Peyer's patch (tissue), 4 donors: ENCODE measurements at places on chromosomes 16 and 17.
A peak's percentile ranks its signal among the peaks of the same experiment; 100 is the strongest.

- no peak for DNase-seq
- H3K4me1 ChIP-seq: no peaks in the 10 kb centered on the region
- H3K27ac ChIP-seq: no peak overlapping the region
These were observed 53.2 kb downstream of the CPPED1 start for GRCh38 chr16:12750554-12750918.

DNA sequence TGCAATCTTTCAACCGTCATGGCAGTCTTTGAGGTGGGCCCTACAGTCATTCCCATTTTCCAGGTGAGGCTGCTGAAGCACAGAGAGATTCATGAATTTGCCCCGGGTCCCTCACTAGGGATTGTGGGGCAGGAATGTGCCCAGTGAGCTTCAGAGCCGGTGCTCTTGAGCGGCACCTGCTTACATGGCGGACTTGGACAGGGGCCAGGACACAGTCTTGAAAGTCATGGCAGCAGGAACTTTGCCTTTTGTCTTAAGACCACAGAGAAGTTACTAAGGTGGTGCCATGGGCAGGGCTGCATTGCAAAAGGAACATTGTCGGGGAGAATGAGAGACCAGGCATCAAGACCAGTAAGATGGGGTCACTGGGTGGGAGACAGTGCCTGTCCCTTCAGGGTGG is 363.4 kb downstream of the FOXL1 start:
- no peaks in the 10 kb centered on the region for H3K4me1 ChIP-seq
- no peak overlapping the region for H3K27ac ChIP-seq
- H3K36me3 ChIP-seq: no peaks in the 10 kb centered on the region
- no peak for DNase-seq
- H3K4me3 ChIP-seq: no peak overlapping the region

DNA sequence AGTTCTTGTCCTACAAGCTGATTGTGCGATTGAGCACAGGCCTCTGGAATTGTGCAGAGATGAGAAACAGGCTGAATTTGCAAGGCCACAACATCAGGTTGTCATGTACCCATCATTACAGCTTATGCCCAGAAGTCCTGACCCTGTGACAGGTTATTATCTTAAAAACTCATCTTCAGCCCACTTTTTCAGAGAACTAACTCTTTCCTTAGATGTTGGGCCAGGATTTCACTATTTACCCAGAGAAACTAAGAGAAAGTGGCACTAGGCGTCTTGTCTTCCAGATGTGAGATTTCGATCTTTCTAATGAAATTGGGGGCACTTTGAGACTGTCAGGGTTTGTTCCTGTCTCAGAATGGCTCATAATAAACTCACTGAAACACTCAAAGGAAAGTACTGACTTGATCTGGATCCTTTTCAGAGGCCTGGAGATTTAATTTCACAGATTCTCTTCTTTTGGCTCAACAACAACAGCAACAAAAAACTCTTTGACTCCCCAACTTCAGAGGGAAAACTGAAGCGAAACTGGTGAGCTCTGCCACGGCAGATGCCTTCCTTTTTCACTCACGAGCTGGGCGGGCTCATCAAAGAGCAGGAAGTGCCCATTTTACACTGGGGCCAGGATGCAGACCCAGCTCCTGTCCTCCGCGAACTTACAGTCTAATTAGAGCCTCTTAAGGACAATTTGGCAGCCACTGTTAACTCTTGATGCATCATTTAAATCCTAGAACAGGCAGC is 17.7 kb upstream of the SLC12A3 start:
- no peaks in the 10 kb centered on the region for H3K4me1 ChIP-seq
- DNase-seq: peak; percentile 44
- no peaks in the 10 kb centered on the region for H3K27me3 ChIP-seq
- peaks cover 26% of the 10 kb centered on the region for H3K36me3 ChIP-seq

DNA sequence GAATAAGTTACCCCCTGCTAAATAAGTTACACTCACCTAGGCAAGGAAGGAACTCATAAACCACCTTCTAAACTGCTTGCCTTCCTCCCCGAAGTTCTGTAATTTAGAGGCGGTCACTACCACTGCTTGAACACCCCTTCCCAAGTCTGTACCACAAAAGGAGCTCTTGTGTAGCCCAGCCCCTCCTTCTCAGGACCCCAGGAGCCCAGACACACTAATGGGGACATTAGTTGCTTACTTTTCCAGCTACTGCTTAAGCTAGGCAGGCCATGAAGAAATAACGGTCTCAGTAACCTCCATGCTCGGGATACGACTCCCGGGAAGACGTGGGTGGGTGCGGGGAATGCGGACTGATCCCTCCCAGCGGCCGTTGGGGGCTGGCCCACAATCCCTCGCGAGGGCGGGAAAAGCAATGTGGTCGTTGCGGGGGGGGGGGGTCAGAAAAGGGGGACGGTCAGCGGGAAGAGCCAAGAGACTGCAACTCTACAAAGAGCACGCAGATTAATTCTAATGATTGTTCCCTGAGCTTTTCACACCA is at the start of gene TEX14:
Gene TEX14, minus strand, starts transcription at position 345 of the 538 bp plus-strand sequence. CDS start 40,044 bp downstream, outside the sequence.
- peak within 1 kb of the TSS; percentile 77 for H3K27ac ChIP-seq
- peak within 1 kb of the TSS; percentile 75 for H3K4me3 ChIP-seq
- no peak for DNase-seq

DNA sequence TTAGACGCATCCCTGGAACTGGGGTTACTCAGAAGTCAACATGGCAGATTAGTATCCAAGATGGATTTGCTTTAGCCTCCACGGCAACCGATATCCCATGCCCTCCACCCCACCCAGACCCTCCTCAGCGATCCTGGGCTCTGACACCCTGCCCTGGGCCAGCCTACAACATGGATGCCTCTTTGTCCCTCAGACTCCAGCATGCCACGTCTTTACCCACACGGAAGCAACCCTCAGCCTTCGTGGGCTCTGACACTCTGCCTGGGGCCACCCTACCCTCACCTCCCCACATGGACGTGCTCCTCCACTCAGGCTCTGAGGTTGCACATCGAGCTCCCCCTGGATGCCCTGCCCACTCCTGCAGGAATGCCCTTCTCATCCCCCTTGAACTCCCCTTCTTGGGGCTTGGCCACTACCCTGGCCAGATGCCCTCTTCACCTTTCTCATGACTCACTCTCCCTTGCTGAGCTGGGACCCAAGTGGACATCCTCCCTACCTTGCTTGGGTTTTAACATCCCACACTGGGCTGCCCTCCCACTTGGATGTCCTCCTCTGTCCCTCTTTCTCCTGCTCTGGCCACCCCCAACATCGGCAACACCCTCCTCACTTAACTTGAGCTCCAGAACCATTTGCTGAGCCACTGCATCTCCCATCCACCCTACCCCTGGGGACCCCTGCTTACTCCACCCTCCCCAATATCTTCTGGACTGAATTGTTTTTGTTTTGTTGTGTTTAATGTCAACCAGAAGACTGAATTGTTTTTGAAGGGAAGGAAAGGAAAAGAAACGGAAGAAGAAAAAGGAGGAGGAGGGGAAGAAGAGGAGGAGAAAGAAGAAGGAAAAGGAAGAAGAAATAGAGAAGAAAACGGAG is 18.3 kb upstream of the TMEM92 start:
- no peaks in the 10 kb centered on the region for H3K36me3 ChIP-seq
- H3K27me3 ChIP-seq: no peaks in the 10 kb centered on the region
- no peaks in the 10 kb centered on the region for H3K4me1 ChIP-seq
- DNase-seq: no peak
- H3K27ac ChIP-seq: no peak overlapping the region

GRCh38 chr16:74501484-74502478 is 80.5 kb upstream of the CLEC18B start:
- DNase-seq: no peak
- no peak overlapping the region for H3K27ac ChIP-seq
- peaks cover 23% of the 10 kb centered on the region for H3K36me3 ChIP-seq
- H3K4me1 ChIP-seq: no peaks in the 10 kb centered on the region
- no peak overlapping the region for H3K4me3 ChIP-seq

GRCh38 chr17:49878931-49879904 is 31.3 kb upstream of the TAC4 start:
- no peaks in the 10 kb centered on the region for H3K36me3 ChIP-seq
- no peak overlapping the region for H3K4me3 ChIP-seq
- no peak for DNase-seq
- no peak overlapping the region for H3K27ac ChIP-seq

- no peaks in the 10 kb centered on the region for H3K36me3 ChIP-seq
- peak overlapping the region; percentile 10 for H3K4me3 ChIP-seq
- peak overlapping the region; percentile 61 for H3K27ac ChIP-seq
- no peaks in the 10 kb centered on the region for H3K27me3 ChIP-seq
- H3K4me1 ChIP-seq: no peaks in the 10 kb centered on the region
These were observed 6.6 kb downstream of the NHERF2 start for GRCh38 chr16:2033057-2033908.

DNA sequence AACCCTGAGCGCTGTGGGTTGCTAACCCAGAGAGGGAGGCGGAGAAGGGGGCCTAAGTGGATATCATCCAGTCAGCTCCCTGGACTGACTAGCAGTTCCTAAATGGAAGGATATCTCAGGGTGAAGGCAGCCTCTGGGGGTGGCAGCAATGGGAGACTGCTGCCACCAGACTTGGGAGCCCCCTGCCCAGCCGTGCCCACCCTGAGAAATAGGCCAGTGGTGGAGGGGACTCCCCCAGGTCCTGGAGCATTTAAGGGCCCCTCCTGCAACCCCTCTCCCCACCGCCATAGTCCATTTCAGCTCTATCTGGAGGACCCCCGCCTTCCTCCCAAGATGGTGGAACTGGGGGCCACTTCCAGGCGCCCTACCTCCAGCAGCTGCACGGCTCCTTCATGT is 8.4 kb downstream of the TSPOAP1 start:
- no peaks in the 10 kb centered on the region for H3K27me3 ChIP-seq
- no peaks in the 10 kb centered on the region for H3K36me3 ChIP-seq
- peaks cover 6% of the 10 kb centered on the region for H3K4me1 ChIP-seq
- H3K4me3 ChIP-seq: no peak overlapping the region
- no peak for DNase-seq

GRCh38 chr16:56108056-56108471 is 83.2 kb upstream of the GNAO1 start:
- H3K27ac ChIP-seq: no peak overlapping the region
- H3K4me3 ChIP-seq: no peak overlapping the region
- H3K36me3 ChIP-seq: no peaks in the 10 kb centered on the region
- H3K27me3 ChIP-seq: no peaks in the 10 kb centered on the region
- no peaks in the 10 kb centered on the region for H3K4me1 ChIP-seq
- no peak for DNase-seq

DNA sequence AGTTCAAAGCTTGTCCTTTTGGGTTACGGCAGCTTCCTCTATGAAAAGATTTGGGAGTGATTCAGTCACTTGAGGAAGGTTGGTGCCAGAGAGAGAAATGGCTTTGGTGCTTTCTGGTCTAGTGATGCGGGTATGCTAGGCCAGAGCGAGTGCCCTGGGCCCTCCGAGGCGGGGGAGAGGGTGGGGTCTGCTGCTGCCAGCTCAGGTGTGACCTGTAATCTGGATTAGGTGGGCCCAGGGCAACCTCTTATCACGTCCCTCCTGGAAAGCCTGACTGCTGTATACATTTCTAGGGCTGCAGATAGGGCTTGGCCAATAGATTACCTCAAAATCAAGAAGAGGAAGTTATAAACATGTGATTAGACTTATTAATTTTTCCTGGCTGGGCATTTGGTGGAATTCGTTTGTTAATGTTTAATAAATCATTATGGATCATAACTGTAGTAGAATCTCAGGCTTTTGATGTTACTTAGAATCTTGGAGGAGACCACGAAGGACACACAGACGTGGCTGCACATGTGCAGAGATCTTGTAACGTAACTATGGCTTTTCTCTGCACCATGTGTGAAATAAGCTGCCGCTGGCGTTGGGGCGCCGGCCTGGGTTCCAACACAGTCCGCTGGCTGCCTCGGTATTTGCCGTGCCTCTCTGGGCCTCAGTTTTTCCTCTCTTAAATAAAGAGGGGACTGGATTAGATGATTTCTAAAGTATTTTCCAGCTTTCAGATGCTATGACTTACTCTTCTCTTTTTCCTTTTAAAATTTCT is 1.2 kb downstream of the IRF8 start:
- H3K27ac ChIP-seq: peak overlapping the region; percentile 70
- H3K27me3 ChIP-seq: no peaks in the 10 kb centered on the region
- no peaks in the 10 kb centered on the region for H3K4me1 ChIP-seq

DNA sequence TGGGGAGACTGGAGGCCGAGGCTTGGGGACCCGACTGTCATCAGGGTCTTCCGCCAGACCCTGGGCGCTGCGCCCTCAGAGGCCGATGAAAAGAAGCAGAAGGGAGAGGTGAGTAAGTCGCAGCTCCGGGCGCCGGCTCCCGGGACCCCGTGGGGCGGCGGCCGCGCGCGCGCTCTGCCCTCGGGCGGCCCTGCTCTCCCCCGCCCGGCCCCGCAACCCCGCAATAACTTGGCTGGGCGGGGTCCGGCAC is 392 bp upstream of the ABHD15 start:
- DNase-seq: no peak
- H3K36me3 ChIP-seq: peaks cover 5% of the 10 kb centered on the region
- H3K27ac ChIP-seq: peak overlapping the region; percentile 93
- peak overlapping the region; percentile 68 for H3K4me3 ChIP-seq
- H3K27me3 ChIP-seq: no peaks in the 10 kb centered on the region
- peaks cover 38% of the 10 kb centered on the region for H3K4me1 ChIP-seq

DNA sequence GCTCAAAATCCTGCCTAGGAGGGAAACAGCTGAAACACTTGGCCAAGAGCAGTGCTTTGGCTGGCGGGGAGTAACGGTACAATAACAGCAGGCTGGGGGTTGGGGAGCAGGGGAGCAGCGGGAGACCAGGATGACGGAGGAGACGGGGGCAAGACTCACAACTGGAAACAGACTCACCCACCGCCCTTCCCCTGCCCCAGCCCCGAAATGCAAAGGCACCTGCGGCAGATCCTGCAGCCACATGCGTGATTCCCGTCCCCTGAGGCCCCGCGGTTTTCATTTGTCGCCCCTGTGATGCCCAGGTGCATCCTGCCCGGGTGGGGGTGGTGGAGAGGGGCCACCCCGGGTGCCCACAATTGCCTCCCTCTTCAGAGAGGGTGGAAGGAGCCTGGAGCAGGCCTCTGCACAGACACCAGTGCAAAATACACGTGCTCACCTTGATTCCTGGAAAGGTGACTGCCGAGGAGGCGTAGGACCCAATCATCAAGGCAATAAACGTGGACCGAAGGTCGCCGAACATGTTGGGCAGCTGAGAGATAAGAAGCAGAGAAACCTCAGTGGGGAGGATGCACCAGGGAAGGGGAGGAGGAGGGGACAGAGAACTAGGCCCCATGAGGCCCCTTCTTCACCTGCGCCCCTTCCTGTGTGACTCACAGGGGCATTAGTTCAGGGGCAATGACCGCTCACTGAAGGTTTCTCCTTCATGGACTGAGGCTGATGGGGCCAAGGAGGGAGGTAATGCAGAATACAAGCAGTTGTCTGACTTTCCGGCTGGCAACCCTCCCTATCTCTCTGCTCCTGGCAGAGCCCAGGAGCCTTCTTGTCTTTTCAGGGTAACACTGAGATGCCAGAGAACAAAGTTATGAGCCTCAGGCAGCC is 30.4 kb upstream of the PITPNA start:
- peak; percentile 94 for DNase-seq
- H3K4me1 ChIP-seq: peaks cover 12% of the 10 kb centered on the region
- no peaks in the 10 kb centered on the region for H3K36me3 ChIP-seq
- no peaks in the 10 kb centered on the region for H3K27me3 ChIP-seq
- no peak overlapping the region for H3K4me3 ChIP-seq

- H3K4me1 ChIP-seq: no peaks in the 10 kb centered on the region
- no peak overlapping the region for H3K4me3 ChIP-seq
- DNase-seq: peak; percentile 72
- peaks cover 45% of the 10 kb centered on the region for H3K36me3 ChIP-seq
- H3K27ac ChIP-seq: no peak overlapping the region
These were observed 11.4 kb downstream of the CTNS start for GRCh38 chr17:3647769-3648555.

- H3K27ac ChIP-seq: no peak overlapping the region
- H3K4me3 ChIP-seq: no peak overlapping the region
- H3K4me1 ChIP-seq: no peaks in the 10 kb centered on the region
- H3K27me3 ChIP-seq: no peaks in the 10 kb centered on the region
- H3K36me3 ChIP-seq: no peaks in the 10 kb centered on the region
- no peak for DNase-seq
These were observed 29.0 kb downstream of the FCSK start for GRCh38 chr16:70483426-70483825.
